ENCODE measurements at places on chromosomes 1 and 21.

- no peak for DNase-seq
Measured at GRCh38 chr1:32896451-32896850, 4.7 kb downstream of the TMEM54 start.

GRCh38 chr1:116538544-116538943 is 32.3 kb downstream of the CD58 start:
- peak; percentile 37 for DNase-seq

- peak; percentile 81 for DNase-seq
Measured at GRCh38 chr1:111110197-111110899, 29.5 kb downstream of the DRAM2 start.

- peak; percentile 59 for DNase-seq
Measured at GRCh38 chr1:204151552-204152309, at the start of gene ETNK2. ETNK2 (minus strand) TSS chr1:204152044; CDS start chr1:204151852, 192 bp downstream.

GRCh38 chr1:54173681-54174080 is 20.9 kb upstream of the CDCP2 start:
- no peak for DNase-seq

DNA sequence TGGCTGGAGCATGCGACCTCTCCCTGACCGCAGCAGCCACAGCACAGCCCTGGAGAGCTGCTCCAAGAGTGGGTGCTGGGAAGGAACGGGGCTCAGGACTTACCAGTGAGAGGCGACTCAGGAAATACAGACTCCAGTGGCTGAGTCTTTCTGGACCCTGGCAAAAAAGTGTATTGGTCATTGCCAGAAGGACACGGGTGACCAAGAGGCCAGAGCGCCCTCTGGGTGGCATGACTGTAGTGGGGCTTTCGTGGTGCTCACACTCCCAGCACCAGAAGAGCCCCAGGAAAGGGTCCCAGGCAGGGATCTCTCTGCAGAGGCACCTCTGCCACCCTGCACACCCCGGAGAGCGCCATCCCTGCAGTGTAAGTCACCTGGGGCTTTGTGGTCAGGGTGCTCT is 8.9 kb upstream of the PRDM16 start:
- no peak for DNase-seq

All from EH (cell line).